ENCODE measurements at places on chromosomes 7 and 10. TPM values are rescaled to one million over a fixed set of nuclear protein-coding genes. Genes with fewer than 3 reads are reported as not detected.

CBLL1 gene
- 25.4 TPM for total RNA-seq

SLC29A4 gene
- total RNA-seq: 5.4 TPM

PALD1 gene
- total RNA-seq: 15.9 TPM

CACNA2D1 gene
- total RNA-seq: 6.9 TPM

SNX10 gene
- total RNA-seq: 1.9 TPM

MRC1 gene
- total RNA-seq: 6.9 TPM

NME8 gene
- total RNA-seq: not detected

CPA4 gene
- total RNA-seq: not detected

ACHE gene
- 20.9 TPM for total RNA-seq

IFIT1 gene
- 21.5 TPM for total RNA-seq

DNA sequence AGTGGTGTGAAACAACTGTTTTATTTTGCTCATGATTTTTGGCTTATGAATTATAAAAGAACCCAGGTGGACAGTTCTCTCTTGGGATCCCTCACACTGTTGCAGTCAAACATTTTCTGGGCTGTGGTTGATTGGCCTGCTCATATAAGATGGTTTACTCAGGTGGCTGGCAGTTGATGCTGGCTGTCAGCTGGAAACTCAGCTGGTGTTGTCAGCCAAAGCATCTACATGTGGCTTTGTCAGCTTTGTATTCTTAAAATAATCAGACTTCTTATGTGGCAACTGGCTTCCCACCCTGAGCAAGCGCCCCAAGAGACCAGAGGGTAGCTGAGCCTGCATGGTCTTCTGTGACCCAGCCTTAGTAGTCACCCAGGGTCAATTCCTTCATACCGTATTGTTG is 534.7 kb downstream of the NRG3 start:
- no peak for DNase-seq

GRCh38 chr10:92103376-92104090 is 180.0 kb downstream of the BTAF1 start:
- no peak for DNase-seq

GRCh38 chr7:20440472-20441105 is 109.9 kb downstream of the ITGB8 start:
- peak; percentile 52 for DNase-seq

DNA sequence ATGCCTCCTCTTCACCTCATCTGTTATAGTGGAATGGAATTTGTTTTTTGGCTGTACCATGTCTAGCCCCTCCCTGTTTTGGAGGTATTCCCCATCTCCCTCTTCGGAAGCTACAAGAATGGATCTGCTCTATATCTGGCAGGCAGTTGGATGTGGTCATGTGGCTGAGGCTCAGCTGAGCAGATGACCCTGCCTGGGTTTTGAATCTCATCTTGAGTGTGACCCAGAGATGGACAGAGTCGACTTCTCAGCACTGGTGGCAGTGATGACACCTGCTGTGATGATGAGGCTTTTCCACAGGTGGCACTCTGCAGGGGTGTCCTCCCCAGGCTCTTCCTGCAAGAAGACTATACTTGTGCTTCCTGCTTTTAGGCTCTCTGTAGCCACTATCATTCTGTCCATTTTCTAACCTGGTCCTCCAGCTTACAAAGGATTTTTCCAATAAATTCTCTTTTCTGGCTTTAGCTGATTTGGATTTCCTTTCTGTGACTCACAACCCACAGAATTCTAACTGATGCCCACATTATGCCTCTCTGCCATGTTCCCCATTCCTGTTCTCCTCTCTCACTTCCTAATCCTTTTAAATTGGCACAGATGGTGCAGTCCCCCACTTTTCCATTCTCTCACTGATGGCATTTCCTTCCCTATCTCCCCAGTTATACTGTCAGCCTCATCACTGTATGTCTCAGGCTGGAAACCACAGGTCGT is 7.5 kb upstream of the ARHGAP22 start:
- DNase-seq: no peak

DNA sequence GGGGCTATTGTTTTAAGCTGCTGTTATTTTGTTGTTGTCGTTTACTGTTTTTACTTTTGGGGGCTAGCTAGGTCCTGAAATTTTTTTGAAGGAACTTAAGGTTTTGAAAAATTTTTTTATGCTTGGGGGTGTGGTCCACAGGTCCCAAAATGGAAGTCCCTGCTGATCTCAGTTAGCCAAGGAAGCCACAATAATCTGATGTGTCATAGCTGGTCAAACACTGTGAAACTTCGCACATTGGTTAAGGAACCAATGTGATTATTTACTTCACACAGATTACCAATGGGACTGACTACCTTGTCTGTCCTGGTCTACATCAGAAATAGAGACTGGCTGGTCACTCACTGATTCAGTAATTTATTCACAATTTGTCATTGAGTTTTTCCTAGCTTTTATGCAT is 29.5 kb upstream of the HYCC1 start:
- DNase-seq: no peak

DNA sequence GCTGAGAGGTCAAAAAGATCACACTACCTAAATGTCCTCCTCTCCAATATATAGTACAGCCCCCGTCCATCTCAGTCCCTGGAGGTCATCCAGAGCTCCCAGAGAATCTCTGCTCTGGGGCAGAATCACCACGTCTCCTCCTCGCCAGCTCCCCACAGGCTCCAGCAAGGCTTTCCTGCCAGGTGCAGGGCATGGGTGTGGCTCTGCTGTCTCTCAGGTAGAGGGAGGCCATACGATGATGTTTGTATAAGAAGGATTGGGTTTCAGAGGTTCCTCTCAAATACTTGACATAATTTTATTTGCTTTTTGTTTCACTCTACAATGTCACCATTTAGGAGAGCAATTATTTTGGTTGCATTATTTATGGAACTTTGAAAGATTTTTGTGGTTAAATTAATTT is 98.3 kb upstream of the PRSS58 start:
- DNase-seq: peak; percentile 37

DNA sequence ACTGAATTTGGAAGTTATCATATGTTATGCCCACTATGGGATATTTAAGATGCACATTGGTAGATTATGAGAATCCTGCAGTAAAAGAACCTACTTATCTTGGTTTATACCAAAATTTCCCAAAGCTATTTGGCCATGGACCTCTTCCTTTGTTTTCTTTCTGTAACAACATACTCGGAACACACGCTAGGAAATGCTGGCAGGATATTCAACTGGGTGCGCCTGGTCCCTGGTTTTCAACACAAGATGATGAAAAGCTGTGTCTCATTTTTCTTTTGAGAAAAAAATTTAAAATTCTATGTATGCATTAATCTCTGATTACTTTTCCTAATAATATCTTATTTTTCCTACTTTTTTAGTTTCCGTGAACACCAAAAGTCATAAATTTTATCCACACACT is 128.5 kb upstream of the NRP1 start:
- DNase-seq: no peak

DNA sequence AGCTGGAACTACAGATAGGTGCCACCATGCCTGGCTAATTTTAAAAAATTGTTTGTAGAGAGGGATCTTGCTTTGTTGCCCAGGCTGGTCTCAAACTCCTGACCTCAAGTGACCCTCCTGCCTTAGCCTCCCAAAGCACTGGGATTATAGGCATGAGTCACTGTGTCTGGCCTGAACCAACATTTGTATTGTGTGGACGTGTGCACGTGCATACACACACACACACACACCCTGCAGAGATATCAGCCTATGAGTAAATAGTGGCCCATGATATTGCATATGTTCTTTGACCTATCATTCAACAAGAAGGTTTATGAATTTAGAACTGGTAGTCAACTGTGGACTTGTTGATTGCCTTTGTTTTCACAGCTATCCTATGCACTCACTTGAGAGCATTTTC is 161.6 kb downstream of the BAMBI start:
- DNase-seq: no peak

- peak; percentile 31 for DNase-seq
These were observed 880.6 kb downstream of the LRMDA start for GRCh38 chr10:76311752-76312636.

- no peak for DNase-seq
These were observed 552.4 kb upstream of the MGMT start for GRCh38 chr10:128914681-128915080.

- peak; percentile 56 for DNase-seq
These were observed 3.7 kb upstream of the ABHD11 start for GRCh38 chr7:73742338-73742752.

GRCh38 chr10:9285690-9286089 is 1231.2 kb downstream of the GATA3 start:
- no peak for DNase-seq

DNA sequence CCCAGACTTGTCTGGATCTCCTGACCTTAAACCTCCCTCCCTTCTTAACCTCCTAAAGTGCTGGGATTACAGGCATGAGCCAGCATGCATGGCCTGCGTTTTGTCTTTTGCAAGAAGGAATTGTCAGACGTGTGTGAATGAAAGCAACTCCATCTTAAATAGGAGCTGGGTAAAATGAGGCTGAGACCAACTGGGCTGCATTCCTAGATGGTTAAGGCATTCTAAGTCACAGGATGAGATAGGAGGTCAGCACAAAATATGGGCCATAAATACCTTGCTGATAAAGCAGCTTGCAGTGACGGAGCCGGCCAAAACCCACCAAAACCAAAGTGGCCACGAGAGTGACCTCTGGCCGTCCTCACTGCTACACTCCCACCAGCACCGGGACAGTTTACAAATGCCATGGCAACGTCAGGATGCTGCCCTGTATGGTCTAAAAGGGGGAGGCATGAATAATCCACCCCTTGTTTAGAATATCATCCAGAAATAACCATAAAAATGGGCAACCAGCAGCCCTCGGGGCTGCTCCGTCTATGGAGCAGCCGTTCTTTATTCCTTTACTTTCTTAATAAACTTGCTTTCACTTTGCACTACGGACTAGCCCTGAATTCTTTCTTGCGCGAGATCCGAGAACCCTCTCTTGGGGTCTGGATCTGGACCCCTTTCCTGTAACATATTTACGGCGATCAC is 41.2 kb upstream of the SDK1 start:
- no peak for DNase-seq

Data from mucosa of descending colon (tissue), 3 donors.